ENCODE measurements at places on chromosomes 3 and 15.

DNA sequence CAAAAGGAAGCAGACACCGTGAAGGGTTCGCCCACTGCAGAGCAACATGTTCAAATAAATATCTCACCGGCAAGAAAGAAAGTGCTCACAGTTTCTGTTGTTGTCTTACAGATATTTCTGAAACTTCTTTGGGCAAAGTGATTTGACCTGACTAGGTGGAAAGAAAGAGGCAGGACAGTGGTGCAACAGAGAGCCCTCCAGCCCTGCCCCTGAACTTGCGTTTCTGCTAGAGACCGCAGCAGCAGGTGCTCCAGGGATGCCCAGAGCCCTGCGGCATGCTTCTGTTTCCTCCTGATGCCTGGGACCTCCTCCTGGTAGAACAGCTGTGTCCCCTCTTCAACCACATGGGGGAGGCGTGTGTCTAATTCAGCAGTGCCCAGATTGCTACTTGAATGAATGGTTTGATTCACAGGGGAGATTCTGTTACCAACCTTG is 123.4 kb downstream of the ATP10A start:
- no peaks in the 10 kb centered on the region for H3K4me1 ChIP-seq
- H3K4me3 ChIP-seq = no peak overlapping the region
- peaks cover 2% of the 10 kb centered on the region for H3K36me3 ChIP-seq
- DNase-seq = peak; percentile 32
- no peak overlapping the region for H3K27ac ChIP-seq
- H3K27me3 ChIP-seq = no peaks in the 10 kb centered on the region

DNA sequence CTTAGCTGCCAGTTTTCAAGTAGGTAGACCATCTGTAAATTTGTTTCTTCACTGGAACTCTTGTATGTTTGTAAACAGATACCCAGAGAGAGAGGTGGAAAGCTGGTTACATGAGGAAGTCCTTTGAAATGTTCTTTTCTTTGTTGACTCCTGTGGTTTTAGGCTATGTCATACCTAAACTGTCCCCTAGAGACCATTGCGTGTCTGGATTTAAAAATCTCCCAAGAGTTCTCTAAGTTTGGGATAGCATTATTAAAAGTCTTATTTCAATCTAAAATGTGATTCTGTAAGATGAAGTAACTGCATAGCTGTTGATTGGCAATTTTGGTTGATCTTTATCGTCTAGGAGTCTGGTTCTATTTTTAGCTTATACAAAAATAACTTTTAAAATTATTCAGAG is 127.2 kb downstream of the GHSR start:
- H3K27me3 ChIP-seq = no peaks in the 10 kb centered on the region
- DNase-seq = no peak
- H3K36me3 ChIP-seq = peaks cover 10% of the 10 kb centered on the region
- H3K4me3 ChIP-seq = no peak overlapping the region
- H3K4me1 ChIP-seq = no peaks in the 10 kb centered on the region

- peaks cover 9% of the 10 kb centered on the region for H3K4me1 ChIP-seq
- no peak overlapping the region for H3K4me3 ChIP-seq
- DNase-seq = no peak
- H3K36me3 ChIP-seq = no peaks in the 10 kb centered on the region
- H3K27ac ChIP-seq = no peak overlapping the region
These were observed 3.6 kb upstream of the GNB4 start for GRCh38 chr3:179454887-179455286.

GRCh38 chr15:24659622-24660021 is 16.0 kb upstream of the NPAP1 start:
- no peak overlapping the region for H3K27ac ChIP-seq
- DNase-seq = no peak
- no peaks in the 10 kb centered on the region for H3K36me3 ChIP-seq
- H3K27me3 ChIP-seq = no peaks in the 10 kb centered on the region
- H3K4me1 ChIP-seq = no peaks in the 10 kb centered on the region

- no peaks in the 10 kb centered on the region for H3K36me3 ChIP-seq
- H3K4me3 ChIP-seq = peak overlapping the region; percentile 16
- H3K4me1 ChIP-seq = peaks cover 88% of the 10 kb centered on the region
- no peaks in the 10 kb centered on the region for H3K27me3 ChIP-seq
These were observed 29.5 kb downstream of the CMTM7 start for GRCh38 chr3:32421185-32421584.

DNA sequence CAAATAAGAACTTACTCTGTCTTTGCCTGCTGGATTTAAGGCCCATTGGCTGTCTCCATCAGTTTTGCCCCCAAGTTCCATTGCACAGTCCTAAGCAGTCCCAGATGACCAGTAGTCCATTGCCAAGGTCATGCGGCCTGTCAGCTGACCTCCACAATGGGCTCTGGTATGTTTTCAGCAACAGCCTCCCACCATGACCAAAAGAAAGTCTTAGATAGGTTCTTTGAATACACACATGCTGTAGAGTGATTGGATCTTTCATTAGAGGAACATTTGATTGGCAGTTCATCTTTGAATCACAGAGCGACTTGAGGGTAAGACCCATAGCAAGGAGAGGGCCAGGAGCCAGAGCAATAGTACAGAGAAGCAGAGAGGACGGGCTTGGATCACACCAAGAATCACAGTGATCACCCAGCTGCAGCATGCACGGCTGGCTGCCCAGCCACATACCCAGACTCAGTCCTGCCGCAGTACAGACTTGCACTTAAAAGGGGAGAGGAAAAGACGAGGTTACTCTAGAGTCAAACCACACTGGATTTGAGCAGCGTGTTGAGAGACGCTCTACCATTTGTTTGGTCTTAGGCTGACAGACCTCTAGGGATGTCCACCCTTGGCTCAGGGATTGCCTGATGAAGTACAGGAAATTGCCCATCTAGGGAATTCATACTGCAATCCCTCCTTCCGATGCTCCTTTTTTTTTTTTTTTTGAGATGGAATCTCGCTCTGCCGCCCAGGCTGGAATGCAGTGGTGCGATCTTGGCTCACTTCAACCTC is 50.4 kb downstream of the APH1B start:
- no peak overlapping the region for H3K4me3 ChIP-seq
- H3K4me1 ChIP-seq = no peaks in the 10 kb centered on the region
- DNase-seq = no peak
- H3K27ac ChIP-seq = no peak overlapping the region
- H3K27me3 ChIP-seq = no peaks in the 10 kb centered on the region

DNA sequence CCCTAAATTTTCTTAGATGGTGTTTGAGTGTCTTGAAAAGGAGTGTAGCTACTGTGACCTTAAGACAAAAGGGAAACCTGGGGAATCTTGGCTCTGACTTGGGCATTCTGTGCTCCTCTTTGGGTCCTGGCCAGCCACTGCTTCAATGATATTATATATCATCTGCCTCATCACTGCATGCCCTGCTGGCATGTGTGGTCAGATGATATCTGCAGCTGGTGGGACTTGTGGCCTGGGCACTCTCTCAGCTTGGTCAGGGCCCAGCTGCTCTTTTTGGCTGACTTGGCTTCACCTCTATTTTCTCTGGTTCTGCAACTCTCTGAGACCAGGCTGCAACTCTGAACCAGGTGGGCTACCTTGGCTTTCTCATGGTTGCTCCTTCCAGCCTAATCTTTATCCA is 446.1 kb upstream of the RARB start:
- H3K27ac ChIP-seq = no peak overlapping the region
- DNase-seq = no peak
- H3K4me3 ChIP-seq = no peak overlapping the region
- no peaks in the 10 kb centered on the region for H3K27me3 ChIP-seq
- no peaks in the 10 kb centered on the region for H3K36me3 ChIP-seq

DNA sequence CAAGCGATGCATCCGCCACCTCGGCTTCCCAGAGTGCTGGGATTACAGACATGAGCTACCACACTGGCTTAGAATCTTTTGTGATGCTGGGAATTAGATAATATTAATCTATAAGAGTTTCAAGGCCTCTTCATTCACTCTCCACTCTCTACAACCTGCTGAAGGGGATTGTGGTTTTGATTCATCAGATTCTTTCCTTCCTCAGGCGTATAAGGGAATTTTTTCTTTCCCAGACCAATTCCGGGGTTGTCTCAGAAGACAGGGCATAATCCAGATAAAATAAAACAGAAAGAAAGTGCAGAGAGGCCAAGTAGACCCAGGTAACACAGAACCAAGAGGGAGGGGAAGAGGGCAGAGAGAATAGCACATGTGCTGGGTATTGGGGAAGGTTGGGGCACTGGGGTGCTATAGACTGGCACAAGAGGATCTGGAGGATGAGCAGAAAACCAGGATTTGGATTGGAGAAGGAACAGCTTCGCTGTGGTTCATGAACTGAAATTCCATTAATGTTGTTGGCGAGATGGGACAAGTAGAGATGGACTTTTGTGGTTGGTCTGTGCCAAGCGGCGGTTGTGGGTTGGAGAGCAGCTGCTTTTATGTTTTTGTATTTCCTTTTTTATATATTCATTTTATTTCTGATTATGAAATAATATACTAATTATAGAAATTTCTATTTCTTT is 12.8 kb downstream of the ARL6IP5 start:
- DNase-seq = no peak
- H3K4me3 ChIP-seq = peak overlapping the region; percentile 44
- peak overlapping the region; percentile 49 for H3K27ac ChIP-seq
- peaks cover 64% of the 10 kb centered on the region for H3K4me1 ChIP-seq
- H3K27me3 ChIP-seq = no peaks in the 10 kb centered on the region

DNA sequence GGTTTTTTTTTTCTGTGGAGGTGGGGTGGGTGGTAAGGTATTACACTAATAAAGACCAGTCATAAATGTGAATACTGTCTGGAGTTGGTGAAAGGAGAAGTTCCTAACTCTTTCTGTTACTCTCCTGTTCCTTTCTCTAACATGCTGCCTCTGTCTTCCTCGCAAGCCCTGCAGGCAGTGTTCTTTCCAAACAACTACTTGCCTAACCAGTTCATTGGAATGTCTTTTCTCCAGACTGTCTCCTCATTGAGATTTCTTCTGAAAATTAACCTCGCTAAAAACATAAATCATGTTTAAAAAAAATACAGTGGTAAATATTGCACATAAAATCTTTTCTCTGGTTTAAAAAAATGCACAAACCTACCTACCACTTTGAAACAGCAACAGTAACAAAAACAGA is 135.2 kb downstream of the TP63 start:
- H3K36me3 ChIP-seq = no peaks in the 10 kb centered on the region
- no peak for DNase-seq
- peaks cover 6% of the 10 kb centered on the region for H3K27me3 ChIP-seq
- H3K4me3 ChIP-seq = no peak overlapping the region
- H3K27ac ChIP-seq = no peak overlapping the region

DNA sequence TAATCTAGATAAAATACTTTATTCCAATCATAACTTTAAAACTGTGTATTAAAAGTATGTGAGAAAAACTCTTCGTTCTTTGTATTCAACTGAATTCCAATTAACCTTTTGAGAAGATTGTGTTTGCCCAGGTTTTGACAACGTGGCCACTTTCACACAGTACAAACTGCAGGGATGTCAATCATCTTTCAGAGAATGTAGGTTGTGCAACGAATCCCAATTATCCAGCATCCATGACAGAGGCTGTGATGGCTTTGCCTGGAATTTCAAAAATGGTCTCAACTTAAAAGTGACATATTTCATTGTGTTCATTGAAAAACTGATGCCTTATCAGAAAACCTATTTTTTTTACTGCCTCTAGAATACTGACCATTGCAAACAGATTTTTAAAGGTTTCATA is 615.1 kb upstream of the KCNMB2 start:
- no peaks in the 10 kb centered on the region for H3K36me3 ChIP-seq
- H3K27ac ChIP-seq = no peak overlapping the region
- H3K4me1 ChIP-seq = no peaks in the 10 kb centered on the region
- no peak overlapping the region for H3K4me3 ChIP-seq
- no peak for DNase-seq

- no peaks in the 10 kb centered on the region for H3K4me1 ChIP-seq
- DNase-seq = no peak
- no peak overlapping the region for H3K27ac ChIP-seq
- H3K4me3 ChIP-seq = no peak overlapping the region
These were observed 61.8 kb upstream of the MCF2L2 start for GRCh38 chr3:183490211-183490601.

DNA sequence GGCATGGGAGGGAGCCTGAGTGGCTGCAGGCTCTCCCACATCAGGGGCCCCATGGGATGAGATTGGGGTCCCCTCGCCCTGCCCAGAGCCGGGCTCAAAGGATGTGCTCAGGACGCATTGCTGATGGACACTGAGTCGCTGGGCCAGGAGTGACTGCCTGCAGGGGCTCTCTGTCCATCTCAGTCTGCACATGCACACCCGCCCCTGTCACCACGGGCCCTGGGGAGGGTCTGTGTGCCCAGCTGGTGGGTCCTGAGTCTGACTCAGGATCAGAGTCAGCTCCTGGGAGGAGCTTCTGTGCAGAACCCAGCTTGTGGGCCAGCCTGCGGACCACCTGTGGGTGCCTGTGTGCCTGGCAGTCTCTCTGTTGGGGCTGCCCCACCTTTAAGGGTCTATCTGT is 18.1 kb downstream of the STAB1 start:
- H3K36me3 ChIP-seq = no peaks in the 10 kb centered on the region
- H3K27ac ChIP-seq = no peak overlapping the region
- H3K4me3 ChIP-seq = no peak overlapping the region
- no peaks in the 10 kb centered on the region for H3K27me3 ChIP-seq
- no peak for DNase-seq

DNA sequence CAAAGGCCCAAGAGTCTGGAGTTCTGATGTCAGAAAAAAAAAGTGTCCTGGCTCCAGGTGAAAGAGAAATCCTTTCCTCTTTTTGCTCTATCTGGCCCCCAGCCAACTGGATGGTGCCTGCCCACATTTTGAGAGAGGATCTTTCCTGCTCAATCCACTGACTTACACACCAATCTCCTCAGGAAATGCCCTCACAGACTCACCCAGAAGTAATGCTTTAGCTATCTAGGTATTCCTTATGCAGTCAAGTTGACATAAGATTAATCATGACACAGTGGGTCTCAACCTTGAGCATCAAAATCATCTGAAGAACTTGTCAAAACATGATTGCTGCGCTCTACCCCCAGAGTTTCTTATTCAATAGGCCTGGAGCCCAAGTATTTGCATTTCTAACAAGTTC is 31.2 kb downstream of the STRIT1 start:
- H3K27me3 ChIP-seq = no peaks in the 10 kb centered on the region
- no peak overlapping the region for H3K4me3 ChIP-seq
- no peak for DNase-seq
- H3K4me1 ChIP-seq = no peaks in the 10 kb centered on the region
- no peaks in the 10 kb centered on the region for H3K36me3 ChIP-seq

DNA sequence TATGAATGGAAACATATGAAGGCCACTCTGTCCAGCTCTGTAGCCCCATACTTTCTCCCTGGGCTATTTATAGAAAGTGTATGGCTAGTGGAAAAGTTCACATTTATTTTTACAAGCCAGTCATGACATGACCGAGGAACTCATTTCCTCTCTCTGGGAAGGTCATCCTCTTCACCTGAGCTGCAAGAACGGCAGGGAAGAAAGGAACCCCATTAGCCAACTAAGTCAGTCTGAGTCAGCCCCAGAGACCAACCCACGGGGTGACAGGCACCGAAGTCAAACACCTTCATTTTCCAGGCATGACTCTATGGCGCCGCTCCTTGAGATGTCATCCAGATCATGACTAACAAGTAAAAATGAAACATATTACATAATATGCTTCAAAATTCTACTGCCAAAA is 4.8 kb downstream of the PAQR9 start:
- no peak overlapping the region for H3K4me3 ChIP-seq
- no peaks in the 10 kb centered on the region for H3K36me3 ChIP-seq
- H3K27ac ChIP-seq = no peak overlapping the region
- no peak for DNase-seq

All from CD4-positive, CD25-positive, alpha-beta regulatory T cell (primary cell).